PC-9 (cell line): ENCODE measurements at places on chromosomes 1 and 21.

DNA sequence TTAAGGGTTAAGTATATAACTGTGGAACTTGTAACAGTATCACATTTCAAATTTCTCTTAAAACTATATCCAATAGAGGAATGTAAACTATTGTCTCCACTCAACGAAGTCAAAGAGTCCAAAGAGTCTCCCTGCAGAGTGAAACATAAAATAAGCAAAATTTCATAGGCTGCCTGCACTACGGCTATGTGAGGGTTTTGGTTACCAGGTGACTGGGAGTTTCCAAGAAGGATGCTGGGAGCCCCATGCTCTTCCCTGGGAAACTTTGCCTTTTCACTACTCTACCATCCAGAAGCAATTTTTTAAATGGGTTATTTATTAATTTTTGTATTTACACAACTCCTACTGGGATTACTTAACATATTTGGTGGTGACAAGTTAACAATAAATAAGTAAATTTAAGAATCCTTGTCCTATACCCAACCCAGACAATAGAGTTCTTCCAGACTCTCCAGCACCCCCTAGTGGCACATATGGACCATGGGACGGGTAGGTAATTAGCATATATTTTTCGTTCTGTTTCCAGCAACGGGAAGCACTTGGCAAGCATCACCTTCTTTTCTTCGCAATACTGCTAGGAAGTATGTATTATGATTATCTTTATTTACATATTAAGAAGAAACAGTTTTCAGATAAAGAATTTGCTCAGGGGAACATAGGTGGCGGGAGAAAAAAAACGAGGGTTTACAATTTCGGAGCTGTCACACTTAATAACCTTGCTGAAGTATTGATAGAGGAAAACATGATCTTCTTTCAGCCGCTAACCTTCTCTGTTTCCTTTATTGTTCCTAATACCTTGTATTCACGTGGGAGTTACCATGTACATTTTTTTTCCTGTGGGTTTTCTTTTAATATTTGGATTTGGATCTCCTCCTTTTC, 3.5 kb downstream of the FMO2 start:
- DNase-seq, result no peak
- no peaks in the 10 kb centered on the region for H3K36me3 ChIP-seq
- no peaks in the 10 kb centered on the region for H3K27me3 ChIP-seq
- H3K4me1 ChIP-seq, result no peaks in the 10 kb centered on the region

- H3K4me1 ChIP-seq, result peaks cover 89% of the 10 kb centered on the region
- H3K36me3 ChIP-seq, result no peaks in the 10 kb centered on the region; the same call in 1 of the 2 replicates
- H3K4me3 ChIP-seq, result peak overlapping the region; percentile 60
- H3K27me3 ChIP-seq, result no peaks in the 10 kb centered on the region
These were observed 57.0 kb upstream of the SYNC start for GRCh38 chr1:32759521-32759981.

- peaks cover 58% of the 10 kb centered on the region for H3K36me3 ChIP-seq
- no peak overlapping the region for H3K27ac ChIP-seq
- peaks cover 16% of the 10 kb centered on the region; the same call in 1 of the 2 replicates for H3K4me1 ChIP-seq
- no peaks in the 10 kb centered on the region for H3K27me3 ChIP-seq
- no peak overlapping the region for H3K4me3 ChIP-seq
These were observed 16.7 kb downstream of the ALX3 start for GRCh38 chr1:110053552-110054428.

GRCh38 chr1:38026592-38027200, 14.2 kb downstream of the UTP11 start:
- DNase-seq, result peak; percentile 58
- H3K36me3 ChIP-seq, result peaks cover 18% of the 10 kb centered on the region; the same call in 1 of the 2 replicates
- peaks cover 48% of the 10 kb centered on the region for H3K4me1 ChIP-seq

DNA sequence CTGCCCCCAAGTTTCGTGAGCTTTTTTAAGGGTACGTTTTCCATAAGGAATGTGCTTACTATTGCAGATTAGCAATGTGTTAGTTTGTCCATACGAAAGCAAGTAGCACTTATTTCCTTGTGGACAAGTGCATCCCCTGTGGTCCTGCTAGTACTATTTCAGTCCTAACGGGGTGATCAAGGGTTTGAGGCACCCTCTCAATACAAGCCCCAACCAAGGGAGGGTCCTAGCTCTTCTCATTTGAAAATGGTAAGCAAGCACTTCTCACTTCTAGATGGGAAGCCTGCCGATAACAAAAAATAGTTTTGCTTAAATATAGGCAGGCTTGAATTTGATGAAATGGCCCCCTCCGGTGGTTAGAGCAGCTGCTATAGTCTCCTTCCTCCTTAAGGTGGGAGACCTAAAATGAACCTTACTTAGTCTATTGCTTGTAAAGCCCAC, 64.0 kb upstream of the HMCN1 start:
- H3K4me1 ChIP-seq, result no peaks in the 10 kb centered on the region
- no peaks in the 10 kb centered on the region for H3K27me3 ChIP-seq
- no peak overlapping the region for H3K27ac ChIP-seq
- no peak overlapping the region for H3K4me3 ChIP-seq

- H3K4me1 ChIP-seq, result peaks cover 4% of the 10 kb centered on the region
- no peaks in the 10 kb centered on the region for H3K27me3 ChIP-seq
- H3K27ac ChIP-seq, result no peak overlapping the region
- DNase-seq, result no peak
- H3K36me3 ChIP-seq, result no peaks in the 10 kb centered on the region
- no peak overlapping the region for H3K4me3 ChIP-seq
These were observed 133.8 kb upstream of the EDN2 start for GRCh38 chr1:41618066-41618825.
